Stimulated activated CD8-positive, alpha-beta memory T cell treated with anti-CD3 and anti-CD28 coated beads, Interleukin-4, amount 100 ng/mL, for 24 hours (primary cell): ENCODE measurements at places on chromosomes 7 and 10.

GRCh38 chr7:44757739-44758138 lies 9.1 kb downstream of the ZMIZ2 start:
- no peak for DNase-seq

- DNase-seq, result no peak
Observed at GRCh38 chr10:98080494-98080893, 50.1 kb upstream of the CRTAC1 start.

- no peak for DNase-seq
Observed at GRCh38 chr10:46299286-46299535, 12.4 kb downstream of the ANTXRL start.

- DNase-seq, result no peak
Observed at GRCh38 chr10:88755753-88756152, 4.1 kb upstream of the LIPN start.

- no peak for DNase-seq
Observed at GRCh38 chr10:78781251-78781913, 287.4 kb upstream of the ZMIZ1 start.

DNA sequence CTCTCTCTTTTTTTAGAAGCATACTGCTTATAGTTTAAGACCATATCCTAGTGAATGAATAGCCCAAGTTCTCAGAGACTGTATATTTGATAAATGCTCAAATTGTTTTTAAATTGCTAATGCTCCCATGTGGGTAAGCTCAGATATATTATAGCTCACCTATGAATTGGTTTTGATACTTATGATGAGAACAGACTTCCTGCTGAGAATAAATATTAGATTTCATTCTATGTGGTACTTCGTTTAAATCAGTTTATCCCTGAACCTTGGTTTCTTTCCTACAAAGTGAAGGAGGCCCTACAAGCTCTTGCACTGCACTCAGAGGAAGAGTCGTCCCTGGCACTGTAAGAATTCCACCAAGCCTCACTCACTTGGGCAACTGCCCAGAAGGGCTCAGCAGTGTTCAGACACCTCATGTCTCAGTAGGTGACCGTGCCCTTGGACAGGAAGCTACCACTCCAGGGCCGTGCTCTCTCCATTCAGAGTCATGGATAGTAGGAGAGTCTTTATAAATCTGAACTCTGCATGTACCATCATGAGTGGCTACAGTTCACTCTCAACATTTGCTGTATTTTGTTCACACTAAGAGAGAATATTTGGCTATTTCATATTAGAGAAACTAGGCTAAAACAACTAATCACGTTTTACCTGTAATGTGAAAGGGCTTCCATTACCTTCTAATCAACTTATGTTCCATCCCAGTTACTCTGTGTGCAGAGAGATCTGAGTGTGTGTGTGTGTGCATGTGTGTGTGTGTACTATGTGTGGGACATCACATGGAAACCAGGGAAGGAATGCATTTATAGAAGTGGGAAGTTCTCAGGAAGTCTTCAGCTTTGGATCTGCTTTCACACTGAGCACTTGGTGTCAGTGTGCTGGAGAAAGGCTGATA lies 93.8 kb downstream of the PTPRE start:
- no peak for DNase-seq

- no peak for DNase-seq
Observed at GRCh38 chr10:79905322-79906314, 43.3 kb downstream of the SFTPD start.

DNA sequence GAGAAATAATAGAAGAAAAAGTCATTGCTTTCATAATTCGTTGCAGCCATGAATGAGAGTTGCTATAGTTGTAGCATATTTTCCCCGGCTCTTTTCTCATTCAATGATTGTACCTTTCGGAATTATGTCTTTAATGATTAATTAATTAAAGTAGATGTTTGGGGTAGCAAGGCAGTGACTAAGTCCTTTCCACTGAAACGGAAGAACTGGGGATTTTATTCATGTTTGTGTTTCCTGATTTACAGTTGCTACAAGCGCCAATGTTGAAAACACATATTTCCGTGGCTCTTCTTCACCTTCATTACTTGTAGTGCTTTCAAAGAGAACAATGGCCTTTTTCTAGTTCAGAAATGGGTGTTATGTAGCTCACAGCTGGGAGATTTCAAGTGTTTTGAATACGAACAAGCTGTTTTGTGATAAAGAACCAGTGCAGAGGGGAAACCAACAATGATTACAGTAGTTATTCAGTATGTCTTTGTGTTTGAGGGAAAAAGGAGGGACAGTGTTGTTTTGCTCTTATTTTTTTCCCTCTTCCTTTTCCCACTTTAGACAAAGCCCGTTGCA lies 153.5 kb downstream of the NSUN6 start:
- no peak for DNase-seq

DNA sequence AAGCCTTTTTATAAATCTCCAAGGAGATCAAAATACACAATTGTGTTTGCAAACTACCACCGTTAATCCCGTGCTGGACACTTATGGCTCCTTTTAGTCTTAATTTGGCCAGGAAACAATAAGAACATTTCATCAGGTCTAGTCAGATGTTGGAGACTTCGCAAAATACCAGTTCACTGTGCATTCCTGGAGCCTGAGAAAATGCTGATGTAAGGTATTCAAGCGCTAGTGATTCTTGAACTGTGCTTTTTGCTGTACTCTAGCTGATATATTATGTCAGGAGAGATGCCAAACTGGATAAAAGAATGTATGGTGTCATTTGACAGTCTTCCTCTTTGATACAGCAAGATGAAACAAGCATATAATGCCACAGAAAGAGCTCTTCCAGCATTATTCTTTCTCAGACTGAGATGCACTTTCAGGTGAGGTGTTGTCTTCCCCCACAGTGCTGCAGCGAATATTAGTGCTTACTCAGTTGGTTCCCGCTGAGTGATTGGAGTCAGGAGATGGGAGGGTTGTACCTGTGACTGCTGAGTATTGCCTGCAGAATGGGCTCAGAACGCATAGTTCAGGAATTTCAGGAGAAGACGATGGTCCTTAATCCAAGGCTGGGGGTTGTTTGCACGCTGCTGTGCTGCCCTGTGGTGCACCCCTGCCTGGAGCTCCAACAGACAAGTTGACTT lies 59.2 kb downstream of the OGDH start:
- DNase-seq, result no peak

DNA sequence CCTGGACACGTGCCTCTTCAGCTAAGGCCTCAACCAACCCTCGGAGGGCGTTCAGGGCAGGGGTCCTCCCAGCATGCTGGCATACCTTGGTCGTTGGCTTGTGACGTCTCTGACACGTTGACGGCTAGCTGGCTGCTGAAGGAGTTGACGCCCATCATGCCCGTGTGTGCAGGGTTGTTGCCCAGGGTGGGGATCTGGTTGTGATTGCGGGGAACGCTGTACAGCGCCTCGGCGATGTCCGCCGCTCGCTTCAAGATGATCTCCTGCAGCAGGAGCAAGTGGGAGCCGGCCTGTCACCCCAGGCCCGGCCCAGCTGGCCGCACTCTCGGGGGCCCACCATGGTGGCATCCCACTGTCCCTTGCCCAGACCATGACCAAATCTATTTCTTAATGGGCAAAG lies 122.0 kb downstream of the EBF3 start:
- DNase-seq, result no peak

- DNase-seq, result no peak
Observed at GRCh38 chr7:40147371-40148246, 12.8 kb downstream of the SUGCT start.

DNA sequence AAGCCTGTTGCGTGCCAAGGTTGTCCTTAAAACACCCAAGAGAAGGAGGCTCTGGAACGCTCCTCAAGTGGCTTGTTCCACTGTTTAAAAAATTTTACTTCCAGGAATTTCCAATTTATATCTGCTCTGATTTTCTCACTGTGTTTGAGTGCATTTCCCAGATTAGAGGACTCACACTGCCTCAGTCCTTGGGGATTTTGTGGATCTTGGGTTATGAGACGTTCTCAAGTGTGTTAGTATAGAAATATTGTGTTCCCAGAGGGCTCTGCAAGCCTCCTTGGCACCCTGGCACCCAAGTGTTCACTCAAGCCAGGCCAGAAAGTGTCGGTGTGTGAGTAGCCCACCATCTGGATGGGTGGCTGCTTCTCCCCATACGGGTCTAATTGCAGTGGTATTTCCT lies 192.2 kb downstream of the SNX10 start:
- DNase-seq, result no peak

DNA sequence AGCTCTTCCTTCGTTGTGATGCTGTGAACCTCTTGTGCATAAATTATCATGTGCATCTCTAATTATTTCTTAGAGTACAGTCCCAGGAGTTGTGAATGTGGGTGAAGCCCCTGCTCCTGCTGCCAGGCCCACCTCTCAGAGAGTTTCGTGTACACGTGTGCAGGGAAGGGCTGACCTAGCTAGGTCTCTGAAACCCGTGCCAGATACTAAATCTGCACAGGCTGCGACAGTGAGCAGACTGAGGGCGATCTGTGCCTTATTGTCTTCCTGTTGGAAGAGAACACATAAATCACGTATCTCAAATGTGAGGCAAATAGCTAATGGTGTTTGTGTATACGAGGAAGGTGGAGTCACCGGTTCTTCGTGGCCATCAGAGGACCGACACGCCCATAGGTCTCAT lies 71.8 kb upstream of the DNAJB6 start:
- DNase-seq, result no peak

DNA sequence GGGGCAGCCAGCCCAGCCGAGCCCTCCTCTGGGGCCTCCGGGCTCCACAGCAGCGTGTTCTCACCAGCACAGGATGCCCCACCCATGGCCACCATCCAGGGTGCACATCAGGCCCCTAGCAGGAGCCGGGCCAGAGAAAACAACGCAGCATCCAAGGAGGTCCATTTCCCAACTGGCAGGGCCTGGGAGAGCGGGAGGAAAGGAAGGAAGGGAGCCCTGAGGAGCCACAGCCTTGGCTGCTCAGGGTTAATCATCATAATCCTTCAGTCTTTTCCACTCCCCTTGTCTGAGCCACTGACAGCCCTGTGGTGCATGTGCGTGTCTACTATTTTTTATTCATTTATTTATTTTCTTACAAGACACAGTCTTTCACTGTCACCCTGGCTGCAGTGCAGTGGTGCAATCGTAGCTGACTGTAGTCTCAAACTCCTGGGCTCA lies 3.6 kb downstream of the PLAC9 start:
- DNase-seq, result no peak

DNA sequence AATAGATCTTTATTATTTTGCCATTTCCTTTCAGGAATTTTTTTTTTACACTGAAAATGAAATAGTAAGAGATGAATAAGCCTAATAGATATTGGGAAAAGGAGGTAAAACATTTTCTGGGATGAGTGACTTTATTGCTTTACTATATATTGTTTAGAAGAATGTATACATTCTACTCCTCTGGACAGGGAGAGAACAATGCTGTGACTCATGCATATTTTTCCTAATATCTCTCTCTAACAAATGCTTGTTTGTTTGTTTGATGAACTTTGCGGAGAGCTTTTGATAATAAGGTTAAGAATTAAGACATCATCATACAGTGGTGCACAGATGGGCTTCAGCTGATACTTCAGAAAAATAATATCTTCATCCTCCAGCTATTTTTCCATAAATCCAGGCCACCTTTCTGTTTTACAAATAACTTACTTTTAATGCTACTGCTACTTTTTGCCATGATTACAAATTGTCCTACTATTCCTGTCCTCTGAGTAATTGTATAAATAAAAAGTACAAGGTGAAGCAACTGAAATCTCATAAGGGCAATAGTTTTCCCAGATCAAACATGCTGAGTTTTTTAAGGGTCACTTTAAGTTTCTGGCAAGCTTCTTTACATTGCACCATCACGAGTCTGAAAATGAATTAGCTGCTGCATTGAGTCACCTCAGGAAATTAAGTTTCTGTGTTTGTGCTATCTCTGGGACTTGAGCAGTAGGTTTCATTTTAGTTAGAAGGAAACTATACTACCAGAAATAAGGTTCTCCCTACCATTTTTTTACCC lies 207.3 kb upstream of the POT1 start:
- DNase-seq, result no peak

- DNase-seq, result no peak
Observed at GRCh38 chr7:107661081-107661864, 645 bp downstream of the SLC26A4 start.
